ENCODE measurements at places on chromosomes 11 and 22.

GRCh38 chr11:111586388-111586831 is 15.8 kb upstream of the SIK2 start:
- no peak for DNase-seq

DNA sequence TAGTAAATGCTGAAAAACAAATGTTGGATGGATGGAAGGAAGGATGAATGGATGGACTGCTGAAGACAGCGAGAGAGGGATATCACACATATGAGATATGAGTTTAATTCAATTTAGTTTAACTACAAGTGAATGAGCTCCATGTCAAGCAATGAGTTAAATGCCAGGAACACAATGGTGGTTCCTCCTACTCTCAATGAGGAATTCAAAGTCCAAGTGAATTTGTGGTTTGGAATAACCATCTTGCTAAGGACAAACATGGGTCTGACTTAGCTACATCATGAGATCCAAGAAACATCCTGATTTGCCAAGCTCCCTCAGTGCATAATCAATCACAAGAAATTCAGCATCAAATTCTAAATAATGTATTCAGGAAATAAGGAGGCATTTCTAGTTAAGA is 26.1 kb upstream of the PPP2R1B start:
- DNase-seq, result no peak

DNA sequence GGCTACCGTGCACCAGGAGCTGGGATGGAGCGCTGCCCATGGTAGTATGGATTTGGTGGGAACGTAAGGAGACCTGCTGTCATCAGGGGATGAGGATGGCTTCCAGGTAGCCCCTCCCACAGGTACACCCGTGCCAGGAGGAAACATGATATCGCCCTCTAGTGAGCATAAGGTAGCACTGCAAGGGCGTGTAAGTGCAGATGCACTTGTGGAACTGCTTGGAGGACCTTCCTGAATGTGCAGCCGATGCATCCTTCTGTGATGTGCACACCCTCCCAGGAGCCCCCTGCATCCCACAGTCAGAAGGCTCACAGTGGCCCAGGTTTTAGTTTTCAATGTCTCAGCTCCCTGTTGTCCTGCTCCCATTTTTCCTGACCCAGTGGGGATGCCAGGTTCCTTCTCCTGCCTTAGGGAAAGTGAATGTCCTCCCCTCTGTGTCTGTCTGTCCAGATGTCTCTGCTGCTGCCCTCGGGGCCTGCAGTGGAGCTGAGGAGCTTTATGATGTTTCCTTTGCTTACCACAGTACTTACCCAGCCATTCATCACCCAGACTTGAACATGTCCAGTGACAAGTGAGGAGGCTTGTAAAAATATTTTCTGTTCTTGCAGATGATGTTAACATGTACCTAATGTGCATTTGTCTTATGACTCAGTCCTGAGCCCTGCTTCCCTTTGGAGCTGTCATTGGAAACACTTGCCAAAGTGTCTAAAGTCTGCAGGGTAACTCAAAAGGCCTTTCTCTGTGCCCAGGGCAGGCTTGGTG is 49.2 kb downstream of the DBX1 start:
- DNase-seq, result peak; percentile 68

DNA sequence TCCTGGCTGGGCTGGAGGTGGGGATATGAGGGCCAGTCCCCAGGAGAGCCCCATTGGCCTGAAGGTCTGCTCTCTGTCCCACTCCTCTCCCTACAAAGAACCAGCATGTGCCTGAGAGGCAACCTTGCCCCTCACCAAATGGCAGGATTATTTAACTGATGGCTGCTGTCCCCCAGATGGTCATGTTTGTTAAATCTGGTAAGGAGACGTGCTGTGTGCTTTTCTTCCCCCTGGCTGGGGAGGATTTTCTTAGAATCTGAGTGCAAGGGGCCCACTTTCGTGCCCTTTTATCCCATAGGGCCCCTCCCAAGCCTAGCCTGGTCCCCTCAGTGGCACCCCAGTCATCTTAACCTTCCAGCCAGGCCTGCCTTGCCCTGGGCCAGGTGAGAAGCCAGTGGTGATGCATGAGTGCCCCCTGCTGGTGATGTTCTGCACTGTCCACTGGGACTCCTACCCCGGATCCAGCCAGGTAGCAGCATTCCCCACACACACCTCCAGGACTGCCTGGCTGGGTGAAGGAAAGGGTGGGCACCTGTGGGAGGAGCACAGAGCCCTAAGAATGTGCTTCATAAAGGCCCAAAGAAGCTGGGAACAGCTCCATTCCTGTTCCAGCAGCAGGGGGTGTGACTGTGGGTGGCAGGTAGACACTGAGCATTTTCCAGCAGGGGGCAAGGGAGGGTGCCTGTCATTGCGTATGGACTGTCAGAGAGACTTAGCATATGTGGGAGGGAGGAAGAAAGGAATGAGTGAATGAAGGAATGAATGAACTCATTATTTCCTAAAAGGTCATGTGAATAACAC is 28.9 kb downstream of the MFNG start:
- peak; percentile 61 for DNase-seq

DNA sequence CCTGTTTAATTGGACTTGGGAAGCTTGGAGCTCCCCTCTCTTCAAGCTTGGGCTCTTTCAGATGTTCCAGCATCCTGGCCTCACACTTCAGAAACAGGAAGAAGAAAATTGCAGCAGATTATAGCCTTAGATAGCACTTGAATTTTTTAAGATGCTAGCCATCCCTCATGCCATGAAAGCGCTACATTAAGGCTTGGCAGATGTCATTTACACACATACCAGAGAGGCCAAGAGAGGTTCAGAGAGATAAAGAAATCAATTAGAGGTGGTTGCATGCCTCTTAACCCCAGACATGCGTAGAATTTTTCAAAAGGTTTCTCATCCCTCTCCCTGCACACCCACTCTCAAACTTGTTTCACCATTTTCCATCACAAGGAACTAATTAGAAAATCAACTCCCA is 31.9 kb upstream of the DBX1 start:
- no peak for DNase-seq

- no peak for DNase-seq
Measured at GRCh38 chr11:132123449-132123848, 753.0 kb downstream of the NTM start.

DNA sequence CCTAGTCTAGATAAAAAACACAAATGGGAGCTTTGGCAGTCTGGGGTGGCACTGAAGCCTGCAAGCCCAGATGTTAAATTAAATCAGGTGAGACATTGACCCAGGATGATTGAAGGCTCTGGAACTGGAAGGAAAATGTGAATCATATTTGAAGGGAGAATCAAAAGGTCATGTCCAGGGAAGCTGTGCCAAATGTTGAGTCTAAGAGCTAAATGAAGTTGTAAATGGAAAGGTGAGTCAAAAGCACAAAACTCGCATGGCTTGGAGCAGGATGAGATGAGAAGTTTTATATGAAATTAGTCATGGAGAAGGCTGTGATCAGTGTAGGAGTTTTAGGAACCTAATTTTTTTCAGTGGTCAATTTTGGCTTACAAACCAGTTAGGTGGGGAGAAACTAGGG is 301.1 kb downstream of the BLID start:
- no peak for DNase-seq

DNA sequence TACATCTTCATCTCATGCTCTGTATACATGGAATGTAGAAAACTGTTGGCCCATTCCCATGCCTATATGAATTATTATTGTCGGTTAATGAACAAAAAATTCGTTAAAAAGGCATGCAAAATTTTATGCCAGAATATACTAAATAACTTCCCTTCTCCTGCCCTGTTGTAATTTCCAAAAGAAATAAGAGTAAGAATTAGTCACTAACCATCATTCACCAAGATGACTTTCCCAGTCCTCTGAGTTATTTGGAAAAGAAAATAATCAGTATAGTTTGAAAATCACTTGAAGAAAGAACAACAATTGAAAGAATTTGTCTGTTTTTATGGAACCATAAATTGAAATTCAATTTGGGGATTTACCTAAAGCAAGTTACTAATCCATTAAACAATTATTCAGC is 1149.1 kb upstream of the RAG2 start:
- no peak for DNase-seq

- no peak for DNase-seq
Measured at GRCh38 chr22:35349704-35350538, 31.0 kb upstream of the HMOX1 start.

- no peak for DNase-seq
Measured at GRCh38 chr11:129723761-129724162, 91.9 kb upstream of the TMEM45B start.

- DNase-seq, result no peak
Measured at GRCh38 chr22:37219533-37219932, 7.3 kb upstream of the SSTR3 start.

DNA sequence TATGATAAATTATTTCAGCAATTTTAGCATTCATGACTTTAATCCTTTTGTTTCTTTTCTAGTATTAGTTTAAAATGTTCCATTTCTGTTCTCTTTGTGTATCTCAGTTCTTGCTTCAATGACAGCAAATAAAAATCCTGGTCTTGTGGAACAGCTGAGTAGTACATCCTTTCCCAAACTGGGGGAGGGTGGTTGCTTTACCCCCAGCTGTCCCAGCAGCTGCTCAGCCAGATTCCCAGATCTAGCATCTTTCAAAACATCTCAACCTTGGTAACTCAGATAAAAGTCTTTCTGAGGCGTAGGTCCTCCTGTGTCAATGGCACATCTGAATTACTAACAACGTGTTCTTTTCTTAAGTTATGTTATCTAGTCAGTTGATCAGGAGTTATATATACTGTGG is 72.2 kb upstream of the GRK2 start:
- DNase-seq, result no peak

- no peak for DNase-seq
Measured at GRCh38 chr11:114290503-114291235, 5.5 kb upstream of the NNMT start.

- no peak for DNase-seq
Measured at GRCh38 chr11:62933750-62934495, 12.8 kb upstream of the CHRM1 start.

DNA sequence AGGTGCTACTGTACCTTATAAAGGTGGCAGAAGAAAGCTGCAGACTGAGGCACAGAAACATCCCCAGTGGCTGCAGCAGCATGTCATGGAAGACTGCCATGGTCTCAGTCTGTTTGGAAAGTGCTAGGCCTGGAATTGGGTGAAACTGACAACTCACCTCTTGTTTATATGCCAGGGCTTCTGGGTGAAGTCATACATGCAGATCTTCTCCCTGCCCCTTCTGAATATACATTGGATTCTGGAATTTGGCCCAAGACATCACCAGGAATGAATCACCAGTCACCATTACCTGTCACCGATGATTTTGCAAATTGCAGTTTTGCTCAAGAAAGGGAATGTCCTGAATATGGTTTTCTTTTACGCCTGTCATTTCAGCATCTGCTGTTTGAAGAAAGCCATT is at the start of gene PLET1:
PLET1 (minus strand) TSS at position 371 of the 400 bp plus-strand sequence; CDS start at position 100, 271 bp downstream.
- DNase-seq, result no peak

- DNase-seq, result peak; percentile 94
Measured at GRCh38 chr22:24592851-24593558, at the start of gene LRRC75B. TSS of gene LRRC75B (minus strand) at chr22:24593073. CDS start at chr22:24593039, 34 bp downstream.

- DNase-seq, result no peak
Measured at GRCh38 chr11:11958403-11959231, 49.8 kb downstream of the DKK3 start.

- no peak for DNase-seq
Measured at GRCh38 chr22:22181341-22181850, 63.2 kb upstream of the VPREB1 start.

DNA sequence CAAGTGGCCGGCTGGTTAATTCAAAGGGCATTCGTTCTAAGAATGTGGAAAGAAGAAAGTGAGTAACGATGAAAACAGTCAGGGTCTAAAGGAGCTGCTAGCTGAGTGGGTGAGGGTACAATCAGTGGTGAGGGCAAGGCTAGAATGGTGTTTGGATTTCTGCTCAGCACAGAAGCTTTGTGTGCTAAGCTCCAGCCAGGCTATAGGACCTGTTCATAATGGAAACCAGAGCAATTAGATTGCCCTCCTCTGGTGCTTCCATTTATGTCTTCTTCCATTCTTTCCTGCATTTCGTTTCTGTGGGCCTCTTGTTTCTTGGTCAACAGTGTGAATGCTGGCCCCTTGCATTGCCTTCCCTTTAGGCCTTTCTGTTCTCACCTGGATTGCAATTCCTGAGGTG is 572.9 kb upstream of the CHORDC1 start:
- DNase-seq, result no peak

GRCh38 chr22:39913886-39914285 is 13.0 kb downstream of the GRAP2 start:
- DNase-seq, result no peak

GRCh38 chr11:130474637-130475400 is 26.4 kb downstream of the ADAMTS15 start:
- peak; percentile 17 for DNase-seq

- no peak for DNase-seq
Measured at GRCh38 chr22:20256551-20257211, 11.4 kb downstream of the RTN4R start.

GRCh38 chr22:31160328-31160978 is 471 bp downstream of the RNF185 start:
- no peak for DNase-seq

DNA sequence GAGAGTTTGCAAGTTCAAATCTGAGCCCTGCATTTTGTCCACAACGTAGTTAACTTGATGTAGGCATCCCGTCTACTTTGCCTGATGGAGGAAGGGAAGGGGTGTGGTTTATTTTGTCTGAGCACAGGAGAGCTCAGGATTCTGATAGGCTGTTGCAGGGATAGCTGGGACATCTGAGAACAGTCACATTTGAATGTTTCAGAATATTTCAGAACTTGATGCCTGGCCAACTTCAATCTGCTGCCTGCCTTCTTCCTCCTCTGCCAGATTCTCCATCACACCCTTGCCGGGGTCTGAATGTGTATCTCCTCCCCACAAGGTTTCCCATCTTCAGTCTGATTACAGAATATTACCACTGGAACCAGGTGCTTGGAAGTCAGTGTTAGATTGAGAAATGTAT is 51.6 kb downstream of the NTM start:
- DNase-seq, result no peak

- no peak for DNase-seq
Measured at GRCh38 chr11:34313099-34313517, 44.7 kb downstream of the ABTB2 start.

DNA sequence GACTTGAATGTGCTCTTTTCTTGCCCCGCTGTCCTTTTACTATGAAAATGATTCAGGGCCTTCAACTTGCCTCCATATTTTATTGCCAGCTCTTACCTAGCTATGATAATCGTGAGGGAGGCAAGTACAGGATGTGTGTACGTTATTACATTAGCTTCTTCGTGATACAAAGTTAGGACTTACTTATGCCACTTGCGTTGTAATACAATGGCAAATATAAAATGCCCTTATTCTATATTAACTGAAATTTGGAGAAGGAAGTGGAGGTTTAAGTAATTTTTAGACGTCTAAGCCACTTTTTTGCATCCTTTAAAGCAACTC is 10.8 kb upstream of the CCT8L2 start:
- no peak for DNase-seq

All from 8988T (cell line).